ENCODE measurements at places on chromosomes 1 and 21.

DNA sequence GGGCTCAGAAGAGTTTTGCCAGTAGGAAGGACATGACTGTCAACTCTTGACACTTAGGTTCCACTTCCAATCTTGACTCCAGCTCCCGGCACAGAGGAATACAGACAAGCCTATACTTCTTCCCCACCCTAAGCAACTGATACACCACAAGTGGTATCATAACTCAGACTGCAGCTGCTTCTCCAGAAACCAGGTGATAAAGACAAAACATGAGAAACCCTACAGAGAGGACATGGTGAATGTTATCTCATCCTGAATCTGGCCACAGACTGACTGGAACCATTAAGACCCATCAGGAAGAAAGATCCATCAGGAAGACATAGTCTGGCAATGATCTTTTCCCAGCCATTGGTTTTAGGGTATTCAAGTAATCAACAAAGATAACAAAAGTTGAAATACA is 13.8 kb downstream of the PAXBP1 start:
- no peak for DNase-seq

GRCh38 chr1:11925938-11926292 is 312 bp downstream of the KIAA2013 start:
- no peak for DNase-seq

- DNase-seq: no peak
Measured at GRCh38 chr1:218346391-218347204, 1.5 kb downstream of the TGFB2 start.

GRCh38 chr1:3924825-3925220 is 24.8 kb upstream of the C1orf174 start:
- no peak for DNase-seq

- DNase-seq: no peak
Measured at GRCh38 chr21:26028183-26028582, 142.4 kb downstream of the APP start.

- no peak for DNase-seq
Measured at GRCh38 chr1:53043271-53043670, 18.7 kb upstream of the PODN start.

DNA sequence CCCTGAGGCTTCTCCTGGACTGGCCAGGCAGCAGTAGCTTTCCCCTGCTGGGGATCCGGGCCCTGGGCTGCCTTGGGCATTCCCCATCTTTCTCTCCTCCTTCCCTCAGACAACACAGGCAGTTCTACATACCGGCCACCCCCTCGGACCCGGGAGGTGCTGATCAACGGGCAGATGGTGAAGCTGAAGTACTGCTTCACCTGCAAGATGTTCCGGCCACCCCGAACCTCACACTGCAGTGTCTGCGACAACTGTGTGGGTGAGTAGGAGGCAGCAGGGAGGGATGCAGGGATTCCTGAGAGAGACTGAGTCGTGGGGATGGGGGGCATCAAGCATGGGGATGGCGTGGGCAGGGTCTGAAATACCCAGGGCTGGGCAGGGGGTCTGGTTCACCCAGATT is 14.4 kb upstream of the SFN start:
- no peak for DNase-seq

GRCh38 chr1:159945483-159946241 is at the start of gene IGSF9:
TSS of gene IGSF9 (minus strand) at chr1:159945613. CDS start at chr1:159943454, 2,159 bp downstream.
- peak; percentile 40 for DNase-seq

DNA sequence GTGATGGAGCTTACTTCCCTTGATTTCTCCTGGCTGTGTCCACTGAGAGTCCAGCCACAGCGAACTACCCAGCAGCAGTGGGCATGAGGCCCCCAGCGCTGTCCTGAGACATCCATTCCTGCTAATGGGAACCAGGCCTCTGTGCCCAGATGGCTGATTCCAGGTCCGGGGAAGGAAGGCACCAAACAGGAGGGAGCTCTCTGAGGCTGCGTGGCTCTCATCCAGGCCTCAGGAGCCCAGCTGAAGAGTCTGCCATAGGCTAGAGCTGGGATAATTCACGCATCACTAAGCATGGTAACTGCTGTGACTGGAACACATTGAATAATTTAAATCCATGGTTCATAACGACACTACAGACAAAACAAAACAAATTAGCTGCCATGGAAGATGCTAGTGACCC is 24.7 kb upstream of the LRRC47 start:
- no peak for DNase-seq

- no peak for DNase-seq
Measured at GRCh38 chr1:226111098-226111882, 48.8 kb downstream of the H3-3A start.

DNA sequence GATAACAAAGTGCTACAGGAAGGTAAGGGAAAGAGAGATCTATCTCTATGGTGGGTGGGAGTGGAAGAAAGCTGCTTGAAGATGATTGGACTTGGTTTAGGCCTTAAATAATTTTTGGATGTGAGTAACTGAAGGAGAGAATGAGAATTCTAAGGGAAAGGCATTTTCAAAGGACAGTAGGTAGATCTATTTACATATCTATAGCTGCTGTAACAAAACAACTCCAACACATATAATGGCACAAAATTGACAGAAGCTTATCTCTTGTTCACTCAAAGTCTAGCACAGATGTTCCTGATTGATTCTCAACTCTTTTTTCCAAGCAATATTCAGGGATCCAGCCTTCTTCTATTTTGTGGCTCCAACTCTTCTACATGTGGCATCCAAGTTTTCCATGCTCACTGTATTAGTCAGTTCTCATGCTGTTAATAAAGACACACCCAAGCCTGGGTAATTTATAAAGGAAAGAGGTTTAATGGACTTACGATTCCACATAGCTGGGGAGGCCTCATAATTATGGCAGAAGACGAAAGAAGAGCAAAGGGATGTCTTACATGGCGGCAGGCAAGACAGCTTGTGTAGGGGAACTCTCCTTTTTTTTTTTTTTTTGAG is 3.1 kb upstream of the DDAH1 start:
- no peak for DNase-seq

- DNase-seq: no peak
Measured at GRCh38 chr1:21524686-21525339, 15.6 kb downstream of the ALPL start.

Measured in KG1 (cell line).